ENCODE measurements at places on chromosomes 12 and 14. TPM values are rescaled to one million over a fixed set of nuclear protein-coding genes. Genes with fewer than 3 reads are reported as not detected.

Gene ANKRD33
- not detected for total RNA-seq

Gene GPR65
- total RNA-seq = 8.2 TPM

Gene GLTP
- total RNA-seq = 27.3 TPM

Gene AVPR1A
- total RNA-seq = not detected

Gene PLEKHG7
- total RNA-seq = 0.29 TPM

Gene MIS18BP1
- 131 TPM for total RNA-seq

Gene ATP5MC2
- 374 TPM for total RNA-seq

Gene SRGAP1
- total RNA-seq = 0.02 TPM

Gene ANO4
- not detected for total RNA-seq

Gene OR4K14
- total RNA-seq = not detected

Gene HNF1A
- not detected for total RNA-seq

- no peak for DNase-seq
These were observed 16.3 kb upstream of the DLK1 start for GRCh38 chr14:100710391-100710790.

GRCh38 chr14:87866116-87866515 lies 126.9 kb downstream of the GALC start:
- no peak for DNase-seq

DNA sequence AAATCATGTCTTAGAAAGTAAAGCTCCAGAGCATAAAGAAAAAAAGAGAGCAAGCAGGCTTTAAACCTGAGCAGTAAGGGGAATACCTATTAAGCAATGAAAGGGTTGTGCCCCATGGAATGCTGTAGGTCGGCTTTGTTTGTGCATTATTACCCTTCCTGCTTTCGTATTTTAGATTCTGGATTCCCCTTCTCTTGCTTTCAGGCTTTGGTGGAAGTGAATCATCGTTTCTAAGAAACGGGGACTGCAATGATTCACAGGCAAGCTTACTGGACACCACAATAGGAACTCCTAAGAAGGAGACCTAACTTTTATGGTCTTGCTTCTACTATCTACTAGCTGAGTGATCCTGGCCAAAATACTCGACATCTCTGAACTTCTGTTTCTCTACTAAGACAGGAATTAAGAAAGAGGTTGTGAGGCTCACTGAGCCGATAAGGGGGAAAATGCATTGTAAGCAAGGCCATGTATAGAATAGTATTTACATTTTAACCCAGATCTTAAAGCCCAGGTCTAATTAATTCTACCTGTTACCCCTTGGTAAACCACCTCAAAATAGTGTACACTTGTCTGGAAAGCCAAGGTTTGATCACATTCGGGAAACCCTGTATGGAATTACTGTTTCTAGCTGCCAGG lies 1.2 kb upstream of the BMAL2 start:
- DNase-seq = no peak

DNA sequence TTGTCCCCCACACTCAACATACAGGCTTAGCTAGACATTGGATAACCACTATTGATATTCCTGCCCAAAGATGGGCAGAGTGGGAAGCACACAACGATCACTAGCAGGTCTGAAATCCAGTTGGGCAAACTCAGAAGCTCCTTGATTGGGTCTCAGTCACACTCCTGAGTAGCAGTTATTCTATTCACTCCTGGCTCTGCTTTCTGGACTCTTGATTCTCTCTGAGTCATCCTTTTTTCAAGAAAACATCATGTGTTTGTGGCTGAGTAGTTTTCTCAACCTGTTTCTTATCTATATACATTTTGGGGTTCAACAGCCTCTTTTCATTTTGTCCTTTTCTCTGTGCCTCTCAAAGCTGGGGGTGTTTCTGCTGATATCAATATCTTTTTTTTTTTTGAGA lies 46.0 kb upstream of the MANSC4 start:
- no peak for DNase-seq

DNA sequence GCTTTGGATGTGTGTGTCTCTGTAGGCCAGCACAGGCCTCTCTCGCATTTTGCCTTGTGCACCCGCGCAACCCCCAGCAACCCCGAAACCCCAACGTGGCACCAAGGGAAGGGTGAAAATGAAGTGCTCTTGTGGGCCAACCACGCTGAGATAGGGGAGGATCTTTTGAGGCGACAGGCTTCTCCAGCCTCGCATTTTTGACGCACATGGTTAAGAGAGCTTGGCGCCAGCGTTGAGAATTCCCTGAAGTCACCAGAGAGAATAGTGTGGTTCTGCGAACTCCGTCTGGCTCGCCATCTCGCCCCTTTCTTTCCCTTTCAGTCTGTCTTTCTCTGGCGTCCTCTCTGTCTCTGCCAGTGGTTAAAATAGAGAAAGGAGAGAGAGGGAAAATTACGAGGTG lies 1.9 kb upstream of the TBX3 start:
- DNase-seq = no peak

GRCh38 chr14:74089251-74090020 lies 4.7 kb downstream of the LIN52 start:
- no peak for DNase-seq

DNA sequence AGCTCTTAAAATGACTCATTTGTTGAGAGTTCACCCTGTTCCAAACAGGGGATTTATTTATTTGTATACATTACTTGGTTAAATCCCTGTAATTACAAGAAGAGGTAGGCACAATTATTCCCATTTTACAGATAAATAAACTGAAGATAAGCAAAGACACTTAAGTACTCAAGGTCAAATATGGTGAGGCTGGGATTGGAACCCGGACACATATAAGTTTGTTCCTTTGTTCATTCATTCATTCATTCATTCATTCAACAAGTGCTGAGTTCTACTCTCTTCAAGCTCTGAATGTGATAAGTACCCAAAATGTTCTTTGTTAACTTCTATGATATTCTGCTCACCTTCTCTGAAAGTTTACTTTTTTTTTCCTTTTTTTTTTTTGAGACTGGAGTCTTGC lies 2.4 kb upstream of the TRIM9 start:
- DNase-seq = no peak

DNA sequence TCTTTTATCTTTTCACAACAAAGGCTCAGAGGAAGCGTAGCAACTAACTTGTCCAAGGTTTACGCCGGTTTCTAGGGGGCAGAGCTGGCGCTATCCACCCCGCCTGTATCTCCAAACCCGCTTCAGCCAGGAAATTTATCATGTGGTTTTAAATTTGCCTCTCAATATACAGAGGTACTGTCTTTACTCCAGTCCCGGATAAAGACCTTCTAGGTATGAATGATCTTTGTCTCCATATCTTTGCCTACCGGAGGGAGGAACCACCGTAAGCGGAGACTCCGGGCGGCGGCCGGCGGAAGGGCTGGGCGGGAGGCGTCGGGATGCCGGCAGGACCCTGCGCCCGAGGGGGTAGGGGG lies 693 bp upstream of the RIMKLB start:
- peak; percentile 62 for DNase-seq

DNA sequence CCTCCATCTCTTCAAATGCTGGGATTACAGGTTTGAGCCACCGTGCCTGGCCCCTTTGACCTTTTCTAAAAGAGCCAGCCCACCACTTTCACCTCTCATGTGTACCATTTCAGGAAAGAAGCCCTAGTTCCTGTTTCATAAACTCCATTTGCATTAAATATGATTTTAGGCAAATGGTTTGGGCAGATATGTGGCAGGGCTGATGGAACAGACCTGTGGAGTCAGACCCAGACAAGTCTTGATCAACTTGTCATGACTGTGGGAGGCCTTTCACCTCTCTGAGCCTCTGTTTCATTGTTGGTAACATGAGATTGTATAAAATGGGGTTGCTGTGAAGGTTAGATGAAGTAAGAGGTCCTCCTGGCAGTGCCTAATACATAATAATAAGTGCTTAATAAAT lies 5.2 kb upstream of the MAP3K9 start:
- peak; percentile 25 for DNase-seq

DNA sequence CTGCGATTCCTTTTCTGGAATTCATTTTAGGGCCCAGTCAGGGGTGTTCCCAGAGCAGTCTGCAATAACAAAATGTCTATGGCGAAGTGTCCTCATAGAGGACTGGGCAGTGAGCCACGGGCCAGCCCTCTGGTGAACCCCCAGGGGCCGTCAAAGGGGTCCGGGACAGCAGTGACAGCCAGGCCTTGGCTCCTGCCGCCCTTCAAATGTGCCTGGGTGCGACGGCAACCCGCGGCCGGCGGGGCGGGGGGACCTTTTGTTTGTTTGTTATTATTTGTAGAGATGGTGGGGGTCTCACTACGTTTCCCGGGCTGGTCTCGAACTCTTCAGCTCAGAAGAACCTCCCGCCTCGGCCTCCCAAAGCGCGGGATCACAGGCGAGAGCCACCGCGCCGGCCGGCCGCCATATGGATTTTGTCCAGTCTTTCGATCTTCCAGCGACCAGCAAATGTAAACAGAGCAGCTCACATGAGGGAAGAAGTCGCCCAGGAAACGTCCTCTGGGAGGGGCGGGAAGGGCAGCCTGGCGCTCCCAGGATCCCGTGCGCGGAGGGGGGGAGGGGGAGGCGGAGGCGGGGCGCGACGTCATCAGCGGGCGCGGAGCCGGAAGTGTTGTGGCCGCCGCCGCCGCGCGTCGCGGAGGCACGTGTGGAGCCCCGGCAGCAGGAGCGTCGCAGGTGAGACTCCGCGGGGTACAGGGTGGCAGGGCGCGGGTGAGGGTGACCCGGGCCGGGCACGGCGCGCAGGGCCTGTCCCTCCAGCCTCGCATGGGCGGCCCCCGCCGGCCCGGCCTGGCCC lies at the start of gene TRMT61A:
Gene TRMT61A (plus strand): TSS at position 610 of the 796 bp plus-strand sequence. CDS start 783 bp downstream, outside the sequence.
- DNase-seq = peak; percentile 84

DNA sequence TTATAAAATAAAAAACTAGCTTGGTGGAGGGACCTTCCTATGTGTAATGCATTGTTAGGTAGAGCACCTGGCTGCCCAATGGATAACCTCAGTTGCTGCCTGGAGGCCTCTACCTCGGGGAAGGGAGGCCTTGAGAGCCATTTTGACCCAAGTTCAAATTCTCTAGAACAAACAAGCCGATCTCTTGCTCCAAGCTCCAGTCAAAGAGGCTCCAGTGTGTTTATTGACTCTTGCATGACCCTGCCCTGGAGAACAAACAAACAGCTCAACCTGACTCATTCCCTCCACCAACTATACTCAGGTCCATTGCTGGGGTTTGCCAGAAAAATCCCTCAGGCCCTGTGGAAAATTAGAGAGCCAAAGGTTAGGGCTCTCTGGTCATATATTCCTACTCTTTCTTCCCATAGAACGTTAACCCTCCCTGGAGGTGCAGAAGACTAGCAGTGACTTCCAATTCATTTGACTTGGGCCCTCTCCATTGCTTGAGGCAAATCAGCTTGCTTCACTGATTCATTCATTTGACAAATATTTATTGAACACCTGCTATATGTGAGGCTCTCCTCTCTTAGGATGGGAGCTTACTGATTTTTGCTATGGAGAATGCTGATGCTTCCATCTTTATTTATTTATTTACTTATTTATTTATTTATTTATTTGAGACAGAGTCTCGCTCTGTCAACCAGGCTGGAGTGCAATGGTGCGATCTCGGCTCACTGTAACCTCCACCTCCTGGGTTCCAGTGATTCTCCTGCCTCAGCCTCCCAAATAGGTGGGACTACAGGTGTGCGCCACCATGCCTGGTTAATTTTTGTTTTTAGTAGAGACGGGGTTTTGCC lies 73.7 kb upstream of the CISTR start:
- DNase-seq = no peak

DNA sequence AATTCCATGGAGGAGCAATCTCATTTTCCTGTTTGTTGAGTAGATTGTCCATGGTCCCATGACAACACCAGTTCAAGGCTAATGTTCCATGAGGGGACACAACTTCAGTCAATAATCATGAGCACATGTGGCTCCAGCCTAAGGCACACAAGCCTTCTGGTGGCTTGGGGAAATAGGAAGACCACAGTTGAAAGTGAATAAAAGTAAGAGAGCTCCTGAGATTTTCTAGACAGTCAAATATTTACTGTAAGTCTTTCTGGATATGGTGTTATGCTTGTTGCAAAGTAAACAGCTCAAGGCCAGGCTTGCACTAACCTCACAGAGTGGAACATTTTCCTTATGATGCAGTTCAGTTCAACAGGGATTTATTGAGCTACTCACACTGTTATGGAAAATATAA lies 206.9 kb upstream of the SLC38A2 start:
- no peak for DNase-seq

GRCh38 chr12:110849221-110849620 lies 2.4 kb downstream of the CCDC63 start:
- no peak for DNase-seq

DNA sequence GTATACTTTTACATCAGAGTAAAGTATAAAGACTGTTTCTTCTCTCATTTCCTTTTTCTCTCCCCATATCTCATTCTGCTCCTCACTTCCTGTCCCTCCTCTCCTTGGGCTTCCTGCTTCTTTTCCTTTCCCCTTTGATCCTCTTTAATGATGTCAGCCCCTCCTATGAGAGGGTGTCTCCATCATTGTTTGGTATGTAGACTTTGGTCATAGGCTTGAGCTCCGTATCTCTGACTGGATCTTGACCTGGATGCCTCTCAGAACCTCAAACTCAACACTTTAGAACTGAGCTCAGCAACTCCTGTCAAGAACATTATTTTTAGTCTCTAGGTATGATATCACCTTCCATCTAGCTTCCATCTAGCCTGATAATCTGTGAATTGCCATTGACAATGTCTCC lies 50.3 kb downstream of the AKAP6 start:
- DNase-seq = no peak

DNA sequence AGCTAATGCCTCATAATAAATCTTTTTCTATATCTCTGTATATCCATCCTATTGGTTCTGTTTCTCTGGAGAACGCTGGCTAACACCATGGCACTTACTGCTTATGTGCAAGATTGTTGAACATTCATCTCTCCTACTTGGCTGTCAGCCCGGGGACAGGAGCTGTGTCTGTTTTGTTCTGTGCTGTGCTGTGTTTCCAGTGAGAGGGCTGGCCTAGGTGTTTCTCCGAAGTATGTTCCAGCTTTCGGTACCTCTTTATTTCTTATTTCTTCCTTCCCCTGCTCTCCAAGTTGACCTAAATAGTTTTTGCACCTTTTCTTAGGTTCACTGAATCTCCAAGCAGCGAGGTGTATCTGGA lies 18.8 kb upstream of the NR4A1 start:
- DNase-seq = no peak

GRCh38 chr14:95033682-95034632 lies 123.4 kb downstream of the DICER1 start:
- no peak for DNase-seq

DNA sequence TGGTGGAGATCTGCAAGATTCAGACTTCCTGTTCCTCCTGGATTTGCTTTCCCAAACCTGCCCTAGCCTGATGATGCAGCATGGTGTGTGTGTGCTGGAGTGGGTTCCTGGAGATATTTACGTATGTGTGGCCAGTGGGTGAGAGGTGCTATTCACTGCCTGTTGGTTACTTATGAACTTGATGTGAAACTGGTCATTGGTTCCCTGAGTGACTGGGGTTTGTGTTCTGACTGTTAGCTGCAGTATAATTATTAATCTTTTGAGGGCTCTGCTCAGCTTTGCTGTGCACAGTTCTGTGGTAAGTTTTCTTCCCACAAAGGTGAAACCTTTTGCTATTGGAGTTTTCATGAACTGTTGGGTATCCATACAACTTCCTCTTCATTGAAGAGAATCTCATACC lies 541.8 kb upstream of the FBXO33 start:
- DNase-seq = no peak

DNA sequence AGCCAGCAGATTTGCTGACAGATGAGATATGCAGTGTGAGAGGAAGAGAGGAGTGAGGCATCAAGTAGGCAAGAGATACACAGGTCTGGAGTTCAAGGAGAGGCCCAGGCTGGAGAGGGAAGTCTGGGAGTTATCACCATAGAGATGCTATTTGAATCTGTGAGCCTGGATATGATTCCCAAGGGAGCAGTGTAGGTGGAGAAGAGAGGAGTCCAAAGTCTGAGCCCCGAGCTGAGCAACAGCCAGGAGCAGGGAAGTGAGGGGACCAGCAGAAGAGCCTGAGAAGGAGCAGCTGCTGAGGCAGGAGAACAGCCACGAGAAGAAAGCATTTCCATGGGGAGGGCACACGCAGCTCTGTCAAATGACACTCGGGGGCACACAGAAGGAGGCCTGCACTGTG lies 20.2 kb upstream of the NXPH4 start:
- DNase-seq = no peak

All from OCI-LY7 (cell line).